BE2C (cell line): ENCODE measurements at places on chromosomes 5 and 9.
A peak's percentile ranks its signal among the peaks of the same experiment; 100 is the strongest.

GRCh38 chr9:37920471-37921167 is 16.7 kb upstream of the SLC25A51 start:
- no peak for DNase-seq

- DNase-seq: no peak
These were observed 283.1 kb downstream of the ADAMTS6 start for GRCh38 chr5:65198456-65199120.

GRCh38 chr5:28226407-28226806 is 1188.0 kb upstream of the CDH9 start:
- no peak for DNase-seq

GRCh38 chr9:37337301-37337890 is 85.1 kb upstream of the GRHPR start:
- peak; percentile 11 for DNase-seq

GRCh38 chr9:123881604-123882003 is 48.3 kb downstream of the DENND1A start:
- DNase-seq: no peak

- no peak for DNase-seq
These were observed 4.2 kb downstream of the DNAJA1 start for GRCh38 chr9:33029231-33029786.

GRCh38 chr9:73611032-73611431 is 459.4 kb downstream of the ANXA1 start:
- DNase-seq: no peak

DNA sequence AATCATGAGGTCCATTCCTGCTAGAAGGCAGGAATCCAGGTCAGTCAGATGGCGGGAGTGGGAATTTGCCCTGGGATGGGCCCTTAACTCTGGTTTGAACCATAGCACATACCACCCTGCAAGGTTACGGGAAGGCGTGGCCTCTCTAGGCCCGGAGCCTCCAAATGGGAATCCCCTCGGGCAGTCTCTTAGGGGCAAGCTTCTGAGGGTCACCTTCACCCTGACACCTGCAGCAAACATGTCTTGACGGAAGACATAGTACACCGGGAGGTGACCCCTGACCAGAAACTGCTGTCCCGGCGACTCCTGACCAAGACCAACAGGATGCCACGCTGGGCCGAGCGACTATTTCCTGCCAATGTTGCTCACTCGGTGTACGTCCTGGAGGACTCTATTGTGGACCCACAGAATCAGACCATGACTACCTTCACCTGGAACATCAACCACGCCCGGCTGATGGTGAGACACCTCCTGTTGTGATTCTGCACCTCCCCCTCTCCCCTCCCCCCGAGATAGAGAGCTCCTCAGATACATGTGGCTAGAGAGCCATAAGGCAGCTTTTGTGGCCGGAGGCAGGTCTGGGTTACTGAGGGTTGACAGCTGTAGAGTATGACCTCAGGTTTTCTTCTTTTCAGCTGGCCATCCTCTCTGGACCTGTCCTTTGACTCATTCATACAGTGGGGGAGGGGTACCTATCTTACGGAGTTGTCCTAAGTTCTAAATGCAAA is 957 bp downstream of the PRELID1 start:
- no peak for DNase-seq

- no peak for DNase-seq
These were observed 8.8 kb upstream of the TGFBI start for GRCh38 chr5:136020001-136020382.

- DNase-seq: no peak
These were observed 33.9 kb downstream of the TAS2R1 start for GRCh38 chr5:9596171-9596780.

DNA sequence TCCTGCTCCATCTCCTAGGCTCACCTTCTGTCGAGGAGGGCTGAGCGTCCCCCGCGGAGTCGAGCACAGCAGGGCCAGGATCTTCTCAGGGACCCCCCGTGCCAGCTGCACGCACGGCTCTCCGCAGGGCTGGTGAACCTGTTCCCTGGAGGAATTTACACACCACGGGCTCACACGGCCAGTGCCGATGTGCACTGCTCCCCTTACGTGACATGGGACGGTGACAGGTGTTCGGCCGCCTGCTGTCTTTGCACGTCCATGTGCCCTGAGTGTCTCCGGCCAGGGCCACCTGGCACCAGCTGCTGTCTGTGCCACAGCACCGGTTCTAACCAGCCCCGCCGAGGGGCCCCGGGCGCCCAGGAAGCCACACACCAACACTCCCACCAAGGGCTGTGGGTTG is 8.7 kb upstream of the AGPAT2 start:
- no peak for DNase-seq

DNA sequence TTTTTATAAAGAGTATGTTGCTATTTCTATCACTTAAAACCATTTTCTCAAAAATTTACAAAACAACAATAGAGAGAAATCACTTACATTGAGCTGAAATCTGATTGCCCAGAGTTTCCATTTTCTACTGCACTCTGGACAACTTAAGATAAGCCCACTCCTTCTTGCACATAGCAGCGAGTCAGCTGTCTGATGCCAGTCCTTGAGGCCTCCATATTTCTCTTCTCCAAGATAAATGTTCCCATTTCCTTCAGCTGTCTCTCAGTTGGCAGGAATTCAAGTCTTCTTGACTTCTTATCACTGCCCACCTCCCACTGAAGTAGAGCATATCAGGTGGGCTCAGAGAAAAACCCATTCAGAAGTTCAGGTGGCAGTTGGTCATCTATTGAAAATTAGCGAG is 78.5 kb upstream of the PIP5K1B start:
- DNase-seq: no peak

DNA sequence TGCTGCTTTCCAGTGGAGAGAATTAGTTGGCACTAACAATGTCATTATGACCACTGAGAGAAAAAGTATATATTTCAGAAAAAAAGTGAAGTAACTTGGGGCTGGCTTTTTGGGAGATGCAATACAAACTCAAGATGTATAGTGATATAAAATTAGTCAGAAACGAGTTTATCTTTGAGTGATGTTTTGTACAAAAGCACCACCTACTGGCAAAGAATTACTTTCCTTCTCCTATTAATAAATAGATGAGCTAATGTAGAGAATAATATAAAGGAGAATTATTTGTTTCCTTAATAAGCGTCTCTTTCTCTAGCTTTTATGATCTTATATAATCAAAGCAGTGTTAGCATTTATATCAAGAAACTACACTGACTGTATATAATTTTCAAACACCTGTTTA is 158.8 kb downstream of the MEF2C start:
- no peak for DNase-seq

DNA sequence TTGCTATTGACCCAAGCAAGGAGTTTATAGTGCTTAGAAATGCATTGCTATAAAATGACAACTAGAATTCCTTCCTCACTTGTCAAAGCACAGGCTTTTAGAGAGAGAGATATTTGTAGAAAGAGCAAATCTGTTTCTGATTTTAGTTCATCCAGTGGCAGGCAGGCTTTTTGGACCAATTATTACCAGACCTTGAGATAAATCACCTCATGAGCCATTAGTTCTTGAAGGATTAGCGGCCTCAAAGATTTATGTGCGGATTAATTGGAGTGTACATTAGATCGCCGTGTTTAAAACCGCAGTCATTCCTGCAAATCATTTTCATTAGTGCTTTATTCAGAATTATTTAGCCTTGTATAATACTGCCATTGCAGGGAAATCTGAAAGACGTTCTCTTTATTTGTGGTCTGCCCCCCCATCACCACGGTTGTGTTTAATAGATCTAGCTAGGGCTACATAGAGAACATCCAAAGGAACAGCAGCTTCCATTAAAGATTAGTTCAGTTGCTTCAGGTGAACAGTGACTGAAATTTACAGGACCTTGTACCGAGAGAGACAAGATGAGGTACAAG is 28.8 kb upstream of the TJP2 start:
- no peak for DNase-seq

- no peak for DNase-seq
These were observed 407.4 kb downstream of the BRINP1 start for GRCh38 chr9:118961857-118962256.

- no peak for DNase-seq
These were observed 246.5 kb downstream of the DMRTA1 start for GRCh38 chr9:22693156-22693555.

- DNase-seq: no peak
These were observed 27.0 kb downstream of the GTF3C4 start for GRCh38 chr9:132697230-132697629.

- DNase-seq: no peak
These were observed 199.4 kb downstream of the GAPVD1 start for GRCh38 chr9:125460883-125461635.

GRCh38 chr9:116300360-116300870 is 146.8 kb downstream of the PAPPA start:
- DNase-seq: no peak

- no peak for DNase-seq
These were observed 2.8 kb downstream of the MAMDC2 start for GRCh38 chr9:70046274-70047070.

GRCh38 chr5:144209361-144209760 is 38.7 kb downstream of the KCTD16 start:
- no peak for DNase-seq

- DNase-seq: no peak
These were observed 253.9 kb downstream of the SPATA31D1 start for GRCh38 chr9:82242285-82242963.

- no peak for DNase-seq
These were observed 130.9 kb upstream of the RASA1 start for GRCh38 chr5:87136733-87137132.

DNA sequence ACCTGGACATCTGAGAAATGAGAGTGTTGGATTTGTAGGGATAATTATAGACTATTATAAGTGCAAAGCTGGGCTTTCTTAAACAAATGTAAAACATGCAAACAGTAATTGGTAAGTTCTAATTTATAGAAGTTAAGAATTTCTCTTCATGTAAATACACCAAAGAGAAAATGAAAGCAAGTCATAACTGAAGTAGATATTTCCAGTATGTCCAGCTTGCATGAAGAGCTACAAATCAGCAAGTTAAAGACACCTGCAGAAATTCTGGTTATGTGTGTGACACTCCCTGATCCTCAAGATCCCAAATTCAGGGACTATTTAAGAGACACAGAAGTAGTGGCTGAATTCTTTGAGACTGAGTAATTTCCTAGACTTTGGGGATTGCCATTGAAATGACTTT is 308.9 kb downstream of the TLE4 start:
- no peak for DNase-seq

GRCh38 chr5:139969318-139969717 is 73.8 kb downstream of the NRG2 start:
- no peak for DNase-seq

DNA sequence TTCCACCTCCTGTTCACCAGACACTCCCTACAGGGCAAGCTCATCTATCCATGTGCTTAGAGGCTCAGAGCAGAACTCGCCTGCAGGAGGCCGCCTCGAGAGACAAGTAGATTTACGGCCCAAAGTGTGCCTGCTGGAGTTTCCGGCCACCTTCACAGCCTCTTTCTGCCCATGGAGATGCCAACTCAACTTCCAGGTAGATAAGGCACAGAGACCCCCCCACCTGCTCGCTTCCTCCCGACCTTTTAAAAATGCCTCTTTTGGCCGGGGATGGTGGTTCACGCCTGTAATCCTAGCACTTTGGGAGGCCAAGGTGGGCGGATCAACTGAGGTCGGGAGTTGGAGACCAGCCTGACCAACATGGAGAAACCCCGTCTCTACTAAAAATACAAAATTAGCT is 46.6 kb downstream of the EXD3 start:
- DNase-seq: no peak

- no peak for DNase-seq
These were observed 353.9 kb upstream of the GRAMD2B start for GRCh38 chr5:126069329-126069728.

- no peak for DNase-seq
These were observed 29.6 kb upstream of the ASTN2 start for GRCh38 chr9:117444501-117444900.

GRCh38 chr5:155530046-155530445 is 516.5 kb downstream of the KIF4B start:
- no peak for DNase-seq

DNA sequence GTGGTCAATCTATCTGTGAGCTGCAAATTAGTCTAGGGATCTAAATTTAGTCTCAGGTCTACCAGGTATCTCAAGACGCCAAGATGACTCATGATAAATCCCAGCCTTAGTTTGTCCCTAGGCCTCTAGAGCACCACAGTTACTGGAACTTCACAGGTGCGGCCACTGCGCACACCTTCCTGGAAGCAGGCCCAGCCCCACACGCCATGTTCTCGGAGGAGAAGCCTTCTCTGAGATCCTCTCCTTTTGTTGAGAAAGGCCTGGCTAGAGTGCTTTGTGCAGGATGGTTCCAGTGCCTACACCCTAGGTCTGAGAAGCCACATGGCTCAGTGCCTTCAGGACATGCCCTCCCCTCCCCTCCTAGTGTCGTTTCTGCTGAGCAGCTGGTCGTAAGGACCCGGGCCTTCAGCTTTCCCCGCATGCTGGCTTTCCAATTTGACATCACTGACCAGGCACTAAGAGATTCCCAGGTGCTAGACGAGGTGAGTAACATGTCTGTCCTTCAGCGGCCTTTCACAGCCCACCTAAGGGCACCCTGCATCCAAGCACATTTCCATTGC is 51.9 kb downstream of the IPPK start:
- no peak for DNase-seq

GRCh38 chr9:31304576-31304975 is 1079.9 kb upstream of the ACO1 start:
- no peak for DNase-seq

DNA sequence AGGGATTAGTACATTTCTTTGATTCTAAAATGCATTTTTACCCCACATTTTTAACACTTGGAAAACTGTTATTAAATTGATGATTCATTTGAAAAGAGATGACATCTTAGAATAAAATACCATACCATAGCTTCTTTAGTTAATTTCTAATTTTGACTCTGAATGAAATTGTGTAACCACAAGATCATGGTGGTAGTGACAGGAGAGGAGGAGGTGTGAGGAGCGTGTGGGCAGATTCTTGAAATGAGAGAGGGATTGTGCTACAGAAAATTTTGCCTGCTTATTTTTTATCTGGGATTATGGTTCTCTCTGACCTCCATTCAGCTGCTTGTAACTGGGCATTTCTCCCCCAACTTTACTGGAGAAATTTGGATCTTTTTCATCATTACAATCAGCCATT is 173.3 kb upstream of the CLINT1 start:
- DNase-seq: no peak

DNA sequence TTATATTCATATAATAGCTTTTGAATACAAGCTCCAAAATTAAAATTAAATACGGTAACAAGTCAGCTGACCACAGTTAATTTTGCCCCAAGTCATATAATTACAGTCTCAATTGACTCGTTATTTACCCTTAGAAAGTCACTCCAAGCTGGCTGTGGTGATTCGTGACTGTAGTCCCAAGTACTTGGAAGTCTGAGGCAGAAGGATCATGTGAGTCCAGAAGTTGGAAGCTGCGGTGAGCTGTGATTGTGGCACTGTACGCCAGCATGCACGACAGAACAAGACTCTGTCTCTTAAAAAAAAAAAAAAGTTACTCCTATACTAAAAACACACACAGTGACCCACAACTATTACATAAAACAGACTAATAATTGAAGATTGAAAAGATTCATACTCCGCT is 31.6 kb upstream of the DTWD2 start:
- no peak for DNase-seq

DNA sequence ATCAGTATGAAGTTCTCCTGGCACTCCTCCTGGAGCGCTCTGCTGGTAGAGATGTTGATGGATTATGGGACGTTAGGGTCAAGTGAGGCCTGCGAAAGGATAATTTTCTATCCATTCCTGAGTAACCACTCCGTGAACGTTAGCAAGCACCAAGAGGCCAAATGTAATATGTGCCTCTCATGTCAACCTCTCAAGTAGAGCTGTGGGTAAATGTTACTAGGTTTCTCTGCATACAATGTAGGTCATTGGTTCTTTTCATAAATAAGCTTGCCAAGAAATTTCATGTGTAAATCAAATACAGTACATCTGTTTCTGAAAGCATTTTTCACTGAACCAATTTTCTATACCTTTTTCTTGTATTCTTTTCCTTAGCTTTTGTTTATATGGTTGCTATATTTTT is 126.3 kb downstream of the KDM4C start:
- no peak for DNase-seq
